ENCODE measurements at places on chromosomes 2 and 18.

DNA sequence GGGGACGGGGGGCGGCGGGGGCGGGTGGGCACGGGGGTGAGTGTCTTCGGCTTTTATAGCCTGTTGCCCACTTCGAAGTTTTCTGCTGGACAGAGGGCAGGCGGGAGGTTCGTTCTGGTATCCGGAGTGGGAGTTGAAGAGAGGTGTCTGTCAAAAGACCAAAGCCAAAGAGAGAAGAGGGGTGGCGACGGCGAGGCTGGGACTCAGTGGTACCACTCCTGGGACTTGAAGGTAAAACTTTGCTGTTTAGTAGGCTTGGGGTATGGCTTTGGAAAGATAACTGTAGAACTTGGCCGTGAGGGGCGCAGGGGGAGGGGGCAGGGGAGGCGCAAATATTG, 215.8 kb upstream of the DTNA start:
- no peak for DNase-seq

- no peak for DNase-seq
Observed at GRCh38 chr2:152523091-152523490, 188.1 kb downstream of the FMNL2 start.

GRCh38 chr2:37180640-37181039, 7.8 kb downstream of the SULT6B1 start:
- no peak for DNase-seq

DNA sequence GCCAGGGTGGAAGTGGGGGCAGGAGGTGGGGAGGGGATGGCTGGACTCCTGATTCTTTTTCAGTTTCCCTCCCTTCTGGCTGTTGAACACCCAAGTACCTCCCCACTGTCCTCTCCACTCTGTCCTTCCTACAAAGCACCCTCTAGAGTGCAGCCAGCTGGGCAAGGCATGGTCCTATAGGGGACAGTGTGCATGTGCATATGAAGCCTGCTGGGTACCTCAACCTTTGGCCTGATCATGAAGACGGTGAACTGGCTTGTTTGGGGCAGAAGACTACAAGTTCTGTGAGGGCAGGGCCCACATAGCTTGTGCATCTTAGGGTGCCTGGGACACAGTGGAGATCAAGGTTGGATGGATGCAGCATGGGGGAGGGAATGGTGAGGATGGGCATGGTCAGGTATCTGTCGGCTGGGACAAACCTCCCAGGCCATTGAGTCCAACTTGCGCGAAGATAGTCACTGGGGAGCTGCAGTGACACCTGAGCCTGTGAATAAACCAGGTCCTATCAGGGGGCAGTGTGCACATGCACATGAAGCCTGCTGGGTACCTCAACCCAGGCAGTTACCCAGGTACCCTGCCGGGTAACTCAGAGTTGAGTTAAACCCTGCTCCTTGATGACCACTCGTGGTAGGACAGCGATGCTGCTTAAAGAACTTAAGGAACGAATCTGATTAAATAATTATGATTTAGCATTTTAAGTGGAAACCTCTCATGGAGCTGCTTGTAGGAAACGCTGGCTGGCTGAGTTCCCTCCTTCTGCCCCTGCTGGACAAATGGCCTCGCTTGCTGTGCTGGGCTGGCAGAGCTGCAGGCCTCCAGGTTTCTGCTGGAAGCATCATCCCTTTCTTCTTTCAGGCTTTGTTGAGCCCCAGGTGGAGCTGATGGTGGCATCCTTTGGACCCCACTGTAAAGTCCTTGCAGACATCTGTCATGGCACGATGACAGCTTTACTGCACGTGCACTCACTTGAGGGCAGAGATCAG, 84.0 kb downstream of the POLR1A start:
- DNase-seq = no peak

- no peak for DNase-seq
Observed at GRCh38 chr18:68438983-68439382, 275.9 kb downstream of the TMX3 start.

- no peak for DNase-seq
Observed at GRCh38 chr2:99957332-99958133, 184.9 kb downstream of the AFF3 start.

GRCh38 chr2:58702302-58702885, 461.3 kb upstream of the FANCL start:
- no peak for DNase-seq

DNA sequence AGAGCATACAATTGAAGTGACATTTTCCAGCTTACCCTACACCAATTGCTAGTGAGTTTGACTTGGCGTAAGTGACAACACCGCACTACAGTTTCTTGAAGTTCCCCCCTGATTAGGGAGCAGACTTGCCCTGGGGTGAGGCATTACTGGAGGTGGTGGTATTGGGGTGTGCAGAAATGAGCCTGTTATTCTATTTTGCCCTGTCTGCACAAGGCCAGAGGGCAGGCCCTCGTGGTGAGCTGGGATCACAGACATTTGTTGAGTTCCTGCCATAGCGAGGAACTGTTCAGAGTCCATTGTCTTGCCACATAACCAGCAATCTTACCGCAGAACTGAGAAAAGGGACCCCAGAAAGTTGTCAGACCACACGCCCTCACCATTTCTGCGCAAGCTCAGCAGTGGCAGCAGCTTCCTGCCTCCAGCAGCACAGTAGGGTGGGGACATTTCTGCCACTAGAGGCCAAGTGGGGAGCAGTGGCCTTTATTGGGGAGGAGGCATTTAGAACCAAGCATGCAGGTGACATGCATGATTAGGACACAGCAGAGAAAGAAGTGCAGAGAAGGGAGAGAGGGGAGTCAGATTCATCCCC, 103.6 kb upstream of the BCL2L11 start:
- no peak for DNase-seq

DNA sequence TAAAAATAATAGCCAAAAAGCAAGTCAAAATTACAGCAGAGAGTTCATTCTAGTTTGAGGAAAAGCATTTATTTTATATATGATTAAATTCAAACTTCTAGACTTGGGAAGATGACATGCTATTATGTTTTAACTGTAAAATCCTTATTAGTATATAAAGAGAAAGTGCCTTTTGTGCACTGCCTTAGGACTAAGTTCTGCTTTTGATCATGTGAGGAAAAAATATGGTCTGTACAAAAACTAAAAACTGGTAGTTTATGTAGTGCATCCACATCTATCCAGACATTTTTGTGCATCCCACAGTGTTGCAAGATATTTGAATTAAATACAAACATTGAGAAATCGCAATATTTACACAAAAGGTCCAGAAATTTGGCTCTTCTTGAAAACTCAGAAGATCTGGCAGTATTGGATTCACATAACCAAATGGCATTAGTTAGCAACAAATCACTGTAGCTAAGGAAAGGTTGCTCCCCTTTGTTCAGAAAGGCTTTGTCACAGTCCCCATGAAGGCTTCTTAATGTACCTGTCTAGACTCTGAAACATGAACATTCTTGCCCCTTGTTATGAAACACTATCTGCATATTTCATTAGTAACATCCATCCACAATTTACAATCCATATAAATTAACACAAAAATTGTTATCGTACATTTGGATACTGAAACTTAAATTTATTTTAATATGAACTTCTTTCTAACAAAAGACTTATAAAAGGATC, 2.2 kb downstream of the MMADHC start:
- no peak for DNase-seq

DNA sequence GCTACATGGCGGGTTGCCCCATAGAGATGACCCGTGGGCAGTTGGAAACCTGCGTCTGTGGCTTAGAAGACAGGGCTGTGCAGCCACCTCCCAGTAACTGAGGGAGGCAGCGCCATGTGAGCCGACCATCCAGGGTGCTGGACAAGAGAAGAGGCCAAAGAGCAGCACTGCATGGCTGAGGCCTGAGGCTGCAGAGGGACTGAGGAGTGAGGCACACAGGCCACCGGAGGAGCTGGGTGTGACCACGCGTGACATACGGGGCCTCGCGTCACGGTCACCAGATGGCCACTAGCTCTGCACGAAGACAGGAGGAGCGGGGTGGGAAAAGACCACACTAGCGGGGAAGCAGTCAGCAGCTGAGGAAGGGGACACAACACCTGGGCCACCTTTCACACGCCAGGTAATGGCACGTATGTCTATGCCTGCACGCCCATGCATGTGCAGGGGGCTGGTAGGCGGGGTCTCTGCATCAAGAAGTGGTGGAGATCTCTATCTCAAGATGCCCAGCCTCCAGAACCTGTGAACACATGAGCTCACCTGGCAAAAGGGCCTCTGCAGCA, 61.4 kb downstream of the NDUFA10 start:
- DNase-seq = no peak

DNA sequence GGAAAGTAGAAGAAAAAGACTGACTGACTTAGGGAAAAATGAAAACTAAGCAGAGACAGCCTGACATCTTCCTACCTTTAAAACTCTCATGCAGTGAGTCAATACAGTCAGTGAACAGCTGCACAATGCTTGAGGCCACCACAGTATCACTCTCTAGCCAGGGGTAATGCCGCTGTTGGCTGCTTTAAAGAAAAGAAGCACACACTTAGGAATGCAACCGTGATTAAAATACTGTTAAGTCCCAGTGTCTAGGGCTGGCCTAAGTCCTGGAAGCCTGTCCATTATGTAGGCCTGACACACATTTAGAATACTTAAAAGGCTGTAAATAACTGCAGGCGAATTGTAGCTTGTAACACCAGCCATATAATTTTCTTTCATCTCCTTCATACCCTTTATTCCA, 50.7 kb downstream of the SIGLEC15 start:
- no peak for DNase-seq

- DNase-seq = no peak
Observed at GRCh38 chr2:122808286-122808969, 1053.0 kb downstream of the TSN start.

DNA sequence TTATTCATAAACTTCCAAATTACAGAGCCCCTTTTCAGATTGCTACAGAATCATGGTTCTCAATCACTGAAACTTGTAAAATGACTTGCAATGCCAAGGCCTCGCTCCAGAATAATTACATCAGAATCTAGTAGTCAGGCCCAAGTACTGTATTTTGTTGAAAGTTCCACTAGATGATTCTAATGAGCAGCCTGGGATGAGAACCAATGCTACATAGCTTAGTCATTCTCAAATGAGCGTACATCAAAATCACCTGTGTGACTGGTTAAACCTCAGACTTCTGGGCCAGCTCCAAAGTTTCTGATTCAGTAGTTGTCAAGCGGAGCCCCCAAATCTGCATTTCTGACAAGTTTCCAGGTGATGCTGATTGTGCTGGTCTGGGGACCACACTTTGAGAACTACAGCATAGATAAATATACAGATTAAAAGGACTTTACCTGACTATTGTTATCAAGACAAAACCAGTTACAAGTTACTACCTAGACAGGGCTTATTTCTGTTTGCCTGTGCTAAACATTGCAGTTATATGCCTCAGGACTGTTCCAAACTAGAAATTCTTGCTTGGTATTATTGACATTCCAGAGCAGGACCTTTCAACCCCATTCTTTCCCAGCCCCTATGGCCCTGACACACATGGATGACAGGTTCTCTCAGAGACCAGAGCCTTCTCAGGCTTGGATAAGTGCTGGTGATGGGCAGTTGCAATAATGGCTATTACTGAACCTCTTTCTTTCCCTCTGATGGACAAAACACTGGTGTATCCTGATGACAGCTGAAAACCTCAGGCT, 83.1 kb downstream of the UPP2 start:
- DNase-seq = no peak

DNA sequence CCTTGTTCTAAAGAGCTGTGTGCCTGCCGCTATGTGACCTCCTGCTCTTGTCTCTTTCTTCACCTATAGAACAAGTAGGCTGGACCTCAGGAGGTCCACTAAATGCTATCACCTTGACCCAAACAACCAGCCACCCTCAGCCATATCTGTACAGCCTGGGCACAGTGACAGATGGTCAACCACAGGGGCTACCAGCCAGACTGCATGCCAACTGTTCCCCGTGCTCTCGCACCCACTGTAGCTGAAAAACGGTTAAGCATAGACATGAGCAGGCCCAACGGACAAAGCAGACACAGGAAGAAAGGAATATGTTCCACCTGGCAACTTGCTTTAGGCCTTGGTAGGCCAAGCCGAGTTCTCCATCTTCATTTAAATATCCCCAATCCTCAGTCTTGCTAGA, 43.2 kb upstream of the ACAA2 start:
- DNase-seq = no peak

GRCh38 chr2:111106706-111107105, 14.0 kb upstream of the BCL2L11 start:
- DNase-seq = no peak

- no peak for DNase-seq
Observed at GRCh38 chr2:222993920-222994650, 57.9 kb upstream of the KCNE4 start.

DNA sequence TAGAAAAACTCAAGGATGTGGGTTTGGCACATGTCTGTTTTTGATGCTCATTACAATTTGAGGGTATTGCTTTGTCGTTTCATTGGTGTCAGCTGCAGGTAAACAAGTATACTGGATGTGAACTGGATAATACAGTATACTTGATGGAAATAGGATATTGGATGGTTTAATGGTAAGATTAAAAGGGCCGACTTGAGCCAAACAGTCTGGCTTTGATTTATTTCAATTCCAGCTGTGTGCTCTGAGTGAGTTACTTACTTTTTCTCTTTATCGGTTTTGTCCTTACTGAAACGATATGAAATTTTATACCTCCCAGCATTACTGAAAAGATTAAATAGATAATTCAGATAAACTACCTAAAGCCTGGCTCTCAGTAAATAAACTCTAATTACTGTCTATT, 227.6 kb downstream of the ASXL3 start:
- no peak for DNase-seq

GRCh38 chr18:36448384-36449290, 151.1 kb downstream of the FHOD3 start:
- DNase-seq = no peak

DNA sequence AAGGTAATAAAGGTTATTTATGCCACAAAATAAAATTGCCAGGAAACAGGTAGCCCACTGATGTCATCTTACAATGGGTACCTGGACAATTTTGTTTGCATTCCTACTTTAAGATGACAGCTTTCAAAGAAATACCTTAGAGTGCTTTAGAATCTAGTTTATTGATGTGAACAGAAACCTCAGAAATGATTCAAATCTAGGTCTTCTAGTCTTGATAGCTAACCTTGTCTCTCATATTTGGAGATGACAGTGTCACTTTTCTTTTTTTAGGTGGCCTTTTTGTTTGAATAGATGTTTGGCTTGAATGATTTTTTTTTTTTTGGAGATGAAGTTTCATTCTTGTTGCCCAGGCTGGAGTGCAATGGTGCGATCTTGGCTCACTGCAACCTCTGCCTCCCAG, 69.1 kb downstream of the PIK3C3 start:
- DNase-seq = no peak

DNA sequence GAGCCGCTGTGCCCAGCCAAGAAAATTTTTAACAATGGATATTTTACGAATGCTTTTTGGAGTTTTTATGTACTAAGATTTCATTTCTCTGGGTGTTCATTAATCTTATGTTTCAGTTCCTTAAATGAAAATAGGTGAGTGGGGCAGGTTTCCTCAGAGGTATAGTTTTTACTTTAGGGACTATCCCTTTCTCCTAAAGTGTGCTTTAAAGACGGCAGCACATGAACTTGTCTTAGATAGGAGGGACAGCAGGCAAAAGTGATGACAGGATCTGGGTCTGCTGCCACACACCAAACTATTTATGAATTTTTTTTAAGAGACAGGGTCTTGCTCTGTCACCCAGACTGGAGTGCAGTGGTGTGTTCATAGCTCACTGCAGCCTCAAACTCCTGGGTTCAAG, 8.0 kb upstream of the REL start:
- DNase-seq = no peak

GRCh38 chr2:208375491-208376068, 31.0 kb upstream of the PTH2R start:
- DNase-seq = no peak

Data from stimulated activated CD8-positive, alpha-beta memory T cell treated with anti-CD3 and anti-CD28 coated beads, Interleukin-4, amount 100 ng/mL, for 1 hour (primary cell).